Hindlimb muscle (tissue), 1 donor: ENCODE measurements at places on chromosomes 2 and 18. TPM values are rescaled to one million over a fixed set of nuclear protein-coding genes. Genes with fewer than 3 reads are reported as not detected.

The IL1F10 gene
- polyA plus RNA-seq: not detected

The PER2 gene
- 4.4 TPM for polyA plus RNA-seq

The NEDD4L gene
- 45.4 TPM for polyA plus RNA-seq

The ALK gene
- polyA plus RNA-seq: 0.18 TPM

The RNF144A gene
- polyA plus RNA-seq: 21.5 TPM

The APOB gene
- 0.06 TPM for polyA plus RNA-seq

The INPP5D gene
- 8.9 TPM for polyA plus RNA-seq

The PLGLB1 gene
- 3.5 TPM for polyA plus RNA-seq

The CNNM3 gene
- 24.5 TPM for polyA plus RNA-seq

The SLC4A3 gene
- 12.8 TPM for polyA plus RNA-seq

The DSC2 gene
- 8.9 TPM for polyA plus RNA-seq

The RAPGEF4 gene
- polyA plus RNA-seq: 2.5 TPM

The FMNL2 gene
- polyA plus RNA-seq: 20.4 TPM

The CTNNA2 gene
- polyA plus RNA-seq: 0.59 TPM

The IL36B gene
- polyA plus RNA-seq: not detected

DNA sequence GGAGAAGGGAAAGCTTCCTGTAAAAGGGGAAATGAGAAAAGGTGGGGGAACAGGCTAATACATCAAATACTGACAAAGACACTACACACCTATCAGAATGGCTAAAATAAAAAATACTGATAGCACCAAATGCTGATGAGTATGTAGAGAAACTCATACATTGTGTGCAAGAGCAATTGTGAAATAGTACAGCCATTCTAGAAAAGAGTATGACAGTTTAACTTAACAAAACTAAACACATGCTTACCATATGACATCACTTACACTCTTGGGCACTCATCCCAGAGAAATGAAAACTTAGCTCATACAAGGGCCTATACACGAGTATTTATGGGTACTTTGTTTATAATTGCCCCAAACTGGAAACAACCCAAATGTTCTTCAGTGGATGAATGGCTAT lies 53.4 kb downstream of the ZNF638 start:
- no peak for DNase-seq

DNA sequence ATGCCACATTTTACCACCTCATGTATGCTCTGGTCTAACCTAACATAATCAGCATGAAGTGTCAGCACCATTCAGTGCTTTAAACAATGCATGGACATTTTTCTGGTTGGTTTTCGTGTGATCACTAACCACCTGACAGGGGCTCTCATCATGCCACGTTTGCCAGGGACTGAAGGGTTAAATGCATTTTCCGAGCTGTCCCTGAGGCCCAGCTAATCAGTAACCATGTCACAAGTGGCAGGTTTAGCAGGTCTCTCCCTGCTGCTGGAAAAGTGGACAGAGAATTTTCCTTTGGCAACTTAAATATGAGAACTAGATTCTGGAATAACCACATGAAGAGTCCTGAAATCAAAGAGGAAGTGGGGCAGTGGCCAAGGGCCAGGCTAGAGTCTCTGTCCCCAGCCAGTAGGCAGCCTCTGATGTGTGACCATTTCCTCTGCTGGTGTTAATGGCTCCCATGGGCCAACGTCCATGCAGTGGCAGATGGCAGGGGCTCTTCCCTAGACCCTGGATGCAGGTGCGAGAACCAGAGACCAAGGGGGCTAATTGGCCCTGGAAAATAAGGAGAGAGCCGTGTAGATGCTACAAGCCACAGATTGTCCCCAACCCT lies 69.5 kb downstream of the TPGS2 start:
- DNase-seq: no peak

- DNase-seq: no peak
Observed at GRCh38 chr2:84209941-84210340, 249.1 kb downstream of the SUCLG1 start.

- DNase-seq: no peak
Observed at GRCh38 chr2:45769056-45769455, 117.6 kb downstream of the PRKCE start.

GRCh38 chr2:64230540-64230939 lies 86.3 kb upstream of the PELI1 start:
- DNase-seq: no peak

- DNase-seq: no peak
Observed at GRCh38 chr2:147630585-147630984, 214.2 kb upstream of the ACVR2A start.

GRCh38 chr2:160005908-160006307 lies 56.5 kb downstream of the PLA2R1 start:
- no peak for DNase-seq

- DNase-seq: no peak
Observed at GRCh38 chr18:72232644-72233043, 311.5 kb downstream of the CBLN2 start.

GRCh38 chr2:214410918-214411554 lies at the start of gene VWC2L:
TSS of gene VWC2L (plus strand) at chr2:214411054. CDS start at chr2:214414194, 3,140 bp downstream.
- DNase-seq: peak; percentile 81

GRCh38 chr2:12923907-12924610 lies 207.3 kb downstream of the TRIB2 start:
- no peak for DNase-seq

DNA sequence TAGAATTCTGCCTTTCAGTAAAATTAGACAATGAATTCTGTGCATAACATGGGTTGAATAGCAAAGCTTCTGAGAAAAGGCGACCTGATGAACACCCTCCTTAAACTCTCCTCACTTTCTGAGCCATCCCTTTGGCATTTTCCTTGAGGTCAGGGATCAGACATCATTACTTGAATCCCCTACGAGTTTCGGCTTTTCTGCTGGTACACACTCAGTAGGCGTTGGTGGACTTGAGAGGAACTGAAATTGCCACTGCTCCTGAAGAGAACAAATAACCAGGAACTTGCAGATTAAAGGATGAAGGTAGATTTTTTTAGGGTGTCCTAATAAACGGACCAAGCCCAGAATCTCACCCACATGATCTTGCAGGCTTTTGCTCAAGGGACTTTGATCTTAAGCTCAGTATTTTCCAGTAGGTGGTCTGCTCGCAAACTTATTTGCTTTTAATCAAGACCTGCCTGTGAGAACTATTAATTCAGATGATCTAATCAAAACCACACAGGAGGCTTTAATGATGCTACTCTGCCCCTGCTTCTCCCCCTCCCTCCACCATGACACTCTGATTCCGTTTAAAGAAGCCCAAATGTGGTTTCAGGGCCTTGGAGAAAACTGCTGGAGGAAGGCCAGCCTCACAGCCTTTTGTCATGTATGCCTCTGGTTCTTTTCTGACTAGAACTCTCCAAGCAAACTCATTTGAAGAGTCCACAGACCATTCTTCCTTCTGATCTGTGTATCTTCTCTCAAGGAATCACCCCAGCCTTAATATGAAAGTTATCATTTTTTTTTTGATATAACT lies 124.9 kb downstream of the PRKCE start:
- DNase-seq: peak; percentile 37

GRCh38 chr2:32702303-32703064 lies 74.6 kb downstream of the TTC27 start:
- no peak for DNase-seq

- DNase-seq: no peak
Observed at GRCh38 chr2:28336264-28336980, 56.2 kb upstream of the FOSL2 start.

DNA sequence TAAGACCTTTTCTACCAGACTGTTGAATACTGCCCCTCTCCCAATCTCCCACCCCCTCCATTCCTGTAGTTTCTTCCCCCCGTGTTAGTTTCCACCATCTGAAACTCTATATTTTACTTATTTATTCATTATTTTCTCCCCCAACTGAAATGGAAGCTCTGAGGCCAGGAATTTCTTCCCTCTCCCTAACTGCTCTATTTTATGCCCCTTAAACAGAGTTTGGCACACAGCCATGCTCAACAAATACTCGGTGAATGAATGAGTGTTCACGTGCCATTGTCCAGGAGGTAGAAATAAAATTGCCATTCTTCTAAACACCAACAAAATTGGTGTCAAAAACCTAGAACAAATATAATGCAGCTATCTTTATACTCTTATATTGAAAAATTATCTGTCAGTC lies 5.6 kb downstream of the ITGB1BP1 start:
- no peak for DNase-seq

DNA sequence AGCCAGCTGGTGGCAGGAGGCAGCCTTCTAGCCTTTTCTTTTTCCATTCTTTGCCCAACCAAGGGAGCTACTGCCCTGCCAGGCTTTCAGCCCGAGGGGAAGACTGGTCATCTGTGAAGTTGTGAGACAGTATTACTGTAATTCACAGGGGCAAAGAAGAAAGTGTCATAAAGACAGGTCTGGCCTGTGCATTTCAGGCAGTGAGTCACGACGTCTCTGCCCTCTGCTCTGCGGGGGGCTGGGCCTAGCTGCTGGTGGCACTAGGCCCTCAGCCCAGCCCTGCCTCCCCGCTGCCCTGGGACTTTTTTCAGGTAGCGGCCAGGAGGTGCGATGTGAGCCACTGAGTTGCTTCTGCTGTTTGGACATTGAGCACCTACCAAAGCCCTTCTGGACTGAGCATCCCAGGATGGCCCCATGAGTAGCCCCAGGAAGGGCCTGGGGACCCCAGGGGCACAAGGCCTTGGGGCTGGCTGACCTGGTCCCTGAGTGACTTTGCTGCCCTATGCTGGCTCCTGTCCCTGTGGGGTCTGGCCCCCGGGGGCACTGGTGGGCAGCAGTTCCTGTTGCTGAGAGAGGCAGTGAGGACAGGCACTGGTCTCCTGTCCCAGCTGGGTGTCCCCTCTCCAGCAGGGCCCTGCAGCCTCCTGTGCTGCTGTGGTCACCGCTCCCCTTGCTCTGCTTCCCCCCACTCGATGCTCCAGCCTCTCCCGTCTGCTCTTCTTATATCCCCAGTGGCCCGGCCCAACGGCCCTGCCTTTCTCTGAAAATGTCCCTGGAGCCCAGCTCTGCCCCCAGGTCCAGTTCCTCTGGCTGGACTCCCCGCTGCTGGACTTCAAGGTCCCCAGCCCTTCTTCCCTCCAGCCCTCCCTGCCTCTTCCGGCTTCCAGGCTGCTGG lies 7.0 kb downstream of the INHBB start:
- no peak for DNase-seq

GRCh38 chr2:46095830-46096229 lies 201.4 kb upstream of the EPAS1 start:
- no peak for DNase-seq

- no peak for DNase-seq
Observed at GRCh38 chr2:182618672-182619079, 97.4 kb upstream of the DNAJC10 start.

DNA sequence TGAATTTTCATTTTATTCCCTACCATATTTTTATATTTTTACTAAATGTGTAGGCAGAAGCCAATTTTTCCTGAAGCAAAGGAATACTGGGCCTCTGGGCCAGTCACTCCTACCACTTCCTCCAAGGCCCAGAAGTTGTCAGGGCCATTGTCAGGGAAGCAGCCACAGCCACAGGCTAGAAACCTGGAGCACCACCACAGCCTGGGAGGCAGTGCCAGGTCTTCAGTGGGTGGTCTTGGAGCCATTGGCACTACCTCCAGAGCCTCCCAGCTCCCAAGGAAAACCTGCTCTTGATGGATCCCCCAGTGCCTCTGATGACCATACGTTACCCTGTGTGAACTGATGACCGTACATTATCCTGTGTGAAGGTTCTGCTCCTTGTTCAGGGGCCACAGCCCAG lies 135.6 kb upstream of the SP5 start:
- no peak for DNase-seq

DNA sequence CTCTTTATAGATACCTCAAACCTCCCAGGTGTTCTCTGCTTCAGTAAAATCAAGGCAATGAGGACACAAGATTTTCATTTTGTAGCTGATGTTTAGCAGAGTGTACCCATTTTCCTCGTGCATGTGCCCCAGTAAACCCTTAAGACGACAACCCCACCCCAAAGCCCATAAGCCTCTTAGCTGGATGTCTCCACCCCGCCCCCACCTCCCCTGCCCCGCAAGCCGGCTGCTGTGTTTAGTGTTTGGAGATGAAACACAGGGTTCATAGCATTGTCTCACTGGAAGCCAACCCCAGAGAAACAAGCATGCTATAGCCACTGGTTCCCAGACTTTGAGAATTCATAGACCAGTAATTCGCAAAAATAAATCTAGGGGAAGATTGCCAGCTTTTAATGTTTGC lies 5.8 kb upstream of the SAG start:
- no peak for DNase-seq

DNA sequence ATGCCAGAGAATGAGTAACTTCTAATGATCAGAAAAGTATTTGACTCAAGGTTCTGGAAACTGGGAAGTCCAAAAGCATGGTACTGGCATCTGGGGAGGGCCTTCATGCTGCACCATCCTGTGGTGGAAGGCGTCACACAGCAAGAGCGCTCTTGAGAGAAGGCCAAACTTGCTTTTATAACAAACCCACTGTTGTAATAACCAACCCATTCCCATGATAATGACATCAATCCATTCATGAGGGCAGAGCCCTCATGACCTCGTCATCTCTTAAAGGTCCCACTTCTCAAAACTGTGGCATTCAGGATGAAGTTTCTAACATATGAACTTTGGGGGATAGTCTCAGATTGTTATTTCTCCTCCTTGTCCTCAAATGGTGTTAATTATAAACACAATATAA lies 67.8 kb downstream of the COA5 start:
- no peak for DNase-seq

DNA sequence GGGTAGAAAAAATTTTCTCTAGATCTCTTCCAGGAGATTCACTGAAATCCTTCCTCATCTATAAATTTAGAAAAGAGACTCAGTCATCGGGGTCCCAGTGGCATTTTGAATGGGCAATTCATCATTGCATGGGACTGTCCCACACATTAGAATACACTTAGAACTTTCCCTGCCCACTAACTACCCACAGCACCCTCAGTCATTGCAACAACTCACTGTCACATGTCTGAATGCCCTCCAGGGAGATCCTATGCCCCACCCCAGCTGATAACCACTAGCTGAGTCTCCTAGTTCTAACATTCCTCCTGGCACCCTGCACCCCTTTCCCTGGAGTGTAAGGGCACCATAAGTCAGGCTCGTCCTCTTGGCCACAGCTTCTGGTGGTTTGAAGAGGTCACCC lies 89.6 kb downstream of the INSIG2 start:
- DNase-seq: no peak

GRCh38 chr18:58784601-58785137 lies 80.0 kb upstream of the ZNF532 start:
- no peak for DNase-seq

DNA sequence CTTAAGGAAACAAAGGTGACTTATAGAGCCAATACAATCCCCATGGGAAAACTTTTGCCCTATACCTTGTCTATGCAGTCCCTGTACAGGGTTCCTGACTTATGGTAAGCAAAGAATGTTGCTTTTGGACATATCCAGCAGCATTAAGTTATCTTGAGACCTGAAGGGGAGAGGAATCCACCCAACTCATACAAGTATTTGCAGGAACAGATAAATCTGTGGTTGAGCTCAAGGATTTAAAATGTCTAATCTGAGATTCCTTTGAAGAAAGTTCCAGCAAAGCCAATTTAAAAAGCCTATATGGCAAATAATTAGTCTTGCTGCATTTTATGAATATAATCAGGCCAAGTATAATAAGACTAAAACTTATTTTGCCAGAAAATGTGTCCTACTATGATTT lies 739.5 kb upstream of the CDH2 start:
- no peak for DNase-seq
